ENCODE measurements at places on chromosomes 6 and 20.

DNA sequence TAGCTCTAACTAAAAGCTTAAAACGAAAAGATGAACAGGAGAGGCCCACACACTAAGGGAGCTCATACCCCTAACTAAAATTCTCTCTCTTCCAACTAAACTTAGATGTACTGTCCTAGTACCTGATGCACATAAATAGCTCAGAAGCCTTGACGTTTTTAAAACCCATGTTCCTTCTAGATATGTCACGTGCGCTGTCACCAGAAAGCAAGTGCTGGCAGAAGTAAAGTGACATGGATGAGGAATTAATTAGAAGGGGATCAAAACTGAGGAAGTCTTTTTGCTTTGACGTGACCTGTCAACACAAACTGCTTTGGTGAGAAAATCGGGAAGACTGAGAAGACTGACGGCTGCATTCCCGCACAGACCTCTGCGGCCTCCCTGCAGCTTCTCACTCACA is 142.5 kb downstream of the ZMYND8 start:
- no peak for DNase-seq

GRCh38 chr6:160972111-160972510 is 19.5 kb upstream of the MAP3K4 start:
- DNase-seq, result no peak

GRCh38 chr6:110532431-110532830 is 56.0 kb upstream of the SLC22A16 start:
- DNase-seq, result no peak

DNA sequence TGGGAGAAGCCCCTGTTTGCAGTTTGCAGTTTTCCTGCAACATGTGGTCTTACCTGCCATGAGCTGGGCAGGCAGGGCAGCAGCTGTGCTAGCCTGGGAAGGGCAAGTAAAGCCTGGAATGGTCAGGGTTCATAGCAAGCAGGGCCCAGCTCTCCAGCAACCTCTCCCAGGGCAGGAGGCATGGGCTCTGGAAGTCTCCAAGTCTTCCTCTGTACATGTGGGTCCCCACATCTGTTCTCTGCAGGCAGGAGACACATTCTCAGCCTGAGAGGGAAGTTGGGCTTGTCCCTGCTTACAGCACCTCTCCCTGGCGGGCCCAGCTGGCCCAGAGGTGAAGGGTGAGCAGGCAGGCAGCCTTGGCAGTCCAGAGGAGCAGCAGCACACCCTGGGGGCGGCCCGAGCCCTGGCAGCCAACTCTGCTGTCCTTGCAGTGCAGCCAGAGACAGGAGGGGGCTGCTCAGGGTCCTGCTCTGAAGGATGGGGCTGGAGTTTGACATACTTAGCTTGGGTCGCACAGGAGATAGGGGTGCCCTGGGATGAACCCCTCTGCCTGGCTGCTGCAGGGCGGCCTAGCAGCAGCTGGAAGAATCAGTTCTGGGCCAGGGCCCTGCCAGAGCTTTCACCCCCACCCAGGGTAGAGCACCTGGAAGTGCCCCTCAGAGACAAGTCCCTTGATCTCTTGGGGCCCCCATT is 176.0 kb downstream of the MRPL14 start:
- peak; percentile 58 for DNase-seq

- no peak for DNase-seq
Measured at GRCh38 chr6:35765739-35766138, 10.7 kb upstream of the CLPSL2 start.

DNA sequence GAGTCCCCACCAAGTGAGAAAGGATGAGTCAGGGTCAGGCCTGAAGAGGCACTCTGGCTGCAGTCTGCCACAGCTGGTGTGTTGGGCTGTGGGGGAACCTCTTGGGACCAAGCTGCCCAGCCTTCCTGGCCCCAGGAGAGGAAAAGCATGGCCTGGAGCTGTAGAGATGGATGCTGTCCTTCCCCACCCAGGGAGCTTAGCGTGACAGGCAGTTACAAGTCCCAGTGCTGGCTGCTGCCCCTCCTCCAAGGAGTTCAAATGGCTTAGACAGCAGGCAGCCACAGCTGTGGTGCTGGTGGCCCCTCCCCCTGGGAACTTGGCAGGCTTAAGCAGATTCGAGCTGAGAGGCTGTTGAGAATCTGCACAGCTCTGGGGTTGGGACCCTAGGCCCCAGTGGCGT is 253.2 kb downstream of the PLCB1 start:
- no peak for DNase-seq

- no peak for DNase-seq
Measured at GRCh38 chr6:77492530-77492929, 29.2 kb upstream of the HTR1B start.

DNA sequence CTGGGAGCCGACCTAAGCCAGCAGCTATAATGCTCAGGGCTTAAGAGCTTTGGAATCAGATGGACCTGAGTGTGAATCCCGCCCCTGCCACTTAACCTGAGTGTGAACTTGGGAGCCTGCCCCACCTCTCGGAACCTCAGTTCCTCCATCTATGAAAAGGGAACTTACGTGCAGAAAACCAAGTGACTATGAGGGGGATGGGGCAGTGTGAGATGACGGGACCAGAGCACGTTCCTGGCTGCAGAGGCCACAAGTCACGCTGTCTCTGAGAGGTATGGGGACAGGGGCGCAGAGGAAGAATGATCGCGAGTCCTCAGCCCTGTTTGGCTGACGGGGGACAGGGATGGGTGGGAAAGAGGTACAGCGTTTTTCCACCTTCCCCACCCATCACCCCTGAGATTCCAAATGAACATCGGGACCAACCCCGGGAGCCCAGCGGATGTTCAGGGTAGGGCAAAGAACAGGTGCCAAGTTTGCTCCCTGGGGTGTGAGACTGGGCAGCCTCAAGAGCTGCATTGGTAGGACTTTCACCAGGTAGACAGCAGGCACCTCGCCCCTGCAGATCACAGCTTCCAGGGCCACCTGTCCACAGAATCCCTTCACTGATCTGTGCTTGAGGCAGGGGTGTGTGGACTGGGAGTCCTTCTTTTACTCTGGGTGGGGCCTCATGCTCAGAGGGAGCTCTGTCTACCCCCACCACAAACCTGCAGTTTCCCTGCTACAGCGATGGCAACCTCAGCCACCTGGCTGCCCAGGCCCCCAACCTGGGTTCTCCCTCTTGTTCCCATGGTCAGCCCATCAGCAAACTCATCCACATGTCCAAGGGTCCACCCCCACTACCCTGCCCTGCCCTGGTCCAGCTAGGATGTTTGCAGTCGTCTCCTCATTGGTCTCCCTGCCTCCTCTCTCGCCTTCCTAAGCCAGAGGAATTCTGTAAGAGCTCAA is 85.8 kb downstream of the CEBPB start:
- no peak for DNase-seq

DNA sequence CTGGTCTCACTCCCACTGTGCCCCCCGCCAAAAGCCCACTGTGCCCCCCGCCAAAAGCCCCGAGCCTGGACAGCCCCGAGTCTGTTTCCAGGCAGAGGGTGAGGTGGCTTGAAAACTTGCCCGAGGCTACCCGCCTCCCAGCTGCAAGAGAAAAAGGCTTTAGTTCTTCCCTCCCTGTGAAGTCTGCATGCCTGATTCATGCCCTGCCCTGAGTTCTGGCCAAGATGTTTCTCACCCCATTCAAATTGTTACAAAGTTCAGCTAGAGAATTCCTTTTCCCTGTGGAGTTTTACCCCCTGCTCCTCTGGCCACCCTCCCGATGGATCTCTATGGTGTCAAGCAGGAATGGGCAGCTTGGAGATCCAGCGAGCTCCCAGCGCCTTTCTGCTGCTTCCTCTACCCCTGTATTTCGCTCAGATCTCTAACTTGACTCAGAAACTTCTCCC is 298.8 kb upstream of the MAP3K7 start:
- no peak for DNase-seq

DNA sequence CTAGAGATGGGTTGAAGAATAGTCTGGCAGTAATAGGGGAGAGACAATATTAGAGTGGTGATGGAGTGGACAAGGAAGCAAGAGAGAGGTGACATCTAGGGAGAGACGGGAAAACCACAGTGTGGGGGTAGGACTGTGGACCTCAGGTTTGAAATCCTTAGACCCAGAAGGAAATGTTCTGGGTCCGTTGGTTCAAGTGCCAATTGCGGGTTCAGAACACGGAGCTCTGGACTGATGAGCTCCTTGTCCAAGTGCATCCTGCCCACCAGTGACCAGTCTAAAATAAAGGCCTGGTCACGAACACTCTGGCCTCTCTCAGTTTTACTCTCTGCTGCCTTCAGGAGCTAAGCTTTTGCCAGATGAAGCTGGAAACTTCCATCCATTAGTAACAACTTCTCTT is 174.0 kb downstream of the LINC00237 start:
- DNase-seq, result no peak

DNA sequence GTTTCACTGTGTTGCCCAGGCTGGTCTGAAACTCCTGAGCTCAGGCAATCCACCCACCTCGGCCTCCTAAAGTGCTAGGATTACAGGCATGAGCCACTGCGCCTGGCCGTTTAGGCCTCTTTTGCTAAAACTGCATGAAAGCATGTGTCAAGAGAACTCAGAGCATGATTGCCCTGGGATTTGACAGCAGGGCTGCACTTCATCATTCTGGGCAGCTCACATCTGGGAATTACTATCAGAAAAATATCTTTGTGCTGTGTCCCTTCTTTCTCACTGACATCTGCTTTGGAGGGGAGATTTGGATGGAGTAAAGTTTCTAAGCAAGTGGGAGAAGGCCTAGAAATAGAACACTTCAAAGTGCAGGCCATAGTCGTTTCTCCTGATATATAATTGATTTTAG is 59.6 kb upstream of the EIF2S2 start:
- DNase-seq, result no peak

DNA sequence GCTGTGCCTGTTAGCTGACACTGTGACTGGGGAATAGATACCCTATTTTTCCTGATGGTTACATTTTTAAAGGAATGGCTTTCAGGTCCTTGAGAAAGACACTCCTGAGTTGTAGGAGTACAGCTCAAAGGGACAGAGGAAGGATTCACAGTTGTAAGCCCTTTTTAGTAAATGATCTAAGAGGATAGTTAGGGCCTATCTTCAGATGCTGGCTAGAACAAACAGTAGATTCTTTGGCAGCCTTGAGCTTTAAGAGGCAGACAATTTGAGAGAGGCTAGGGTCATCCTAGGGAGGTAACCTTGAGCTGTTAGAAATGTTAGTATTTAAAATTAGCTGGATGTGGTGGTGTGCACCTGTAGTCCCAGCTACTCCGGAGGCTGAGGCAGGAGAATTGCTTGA is 111.5 kb downstream of the ZFAND3 start:
- no peak for DNase-seq

GRCh38 chr20:39886650-39887190 is 802.3 kb downstream of the MAFB start:
- DNase-seq, result peak; percentile 29

DNA sequence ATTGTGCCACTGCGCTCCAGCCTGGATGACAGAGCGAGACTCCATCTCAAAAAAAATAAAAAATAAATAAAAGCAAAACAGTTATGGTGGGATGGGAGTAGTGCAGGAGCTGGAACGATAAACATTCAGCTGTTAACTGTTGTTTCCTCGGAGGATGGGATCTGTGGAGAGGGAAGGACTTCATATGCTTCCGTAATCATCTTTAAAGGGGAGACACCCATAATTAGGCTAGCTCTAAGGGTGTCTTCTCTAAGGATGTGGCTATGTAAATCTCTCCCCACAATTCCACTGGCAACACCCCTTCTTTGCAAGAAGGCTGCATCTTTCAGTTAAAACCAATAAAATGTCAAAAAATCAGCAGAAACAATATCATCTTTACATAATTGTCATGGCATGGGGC is 42.6 kb upstream of the MTHFD1L start:
- DNase-seq, result no peak

- no peak for DNase-seq
Measured at GRCh38 chr20:23666698-23667097, 22.1 kb downstream of the CST4 start.

- DNase-seq, result no peak
Measured at GRCh38 chr6:24255676-24256075, 102.2 kb downstream of the DCDC2 start.

- no peak for DNase-seq
Measured at GRCh38 chr6:43963877-43964658, 163.2 kb downstream of the MRPL14 start.

DNA sequence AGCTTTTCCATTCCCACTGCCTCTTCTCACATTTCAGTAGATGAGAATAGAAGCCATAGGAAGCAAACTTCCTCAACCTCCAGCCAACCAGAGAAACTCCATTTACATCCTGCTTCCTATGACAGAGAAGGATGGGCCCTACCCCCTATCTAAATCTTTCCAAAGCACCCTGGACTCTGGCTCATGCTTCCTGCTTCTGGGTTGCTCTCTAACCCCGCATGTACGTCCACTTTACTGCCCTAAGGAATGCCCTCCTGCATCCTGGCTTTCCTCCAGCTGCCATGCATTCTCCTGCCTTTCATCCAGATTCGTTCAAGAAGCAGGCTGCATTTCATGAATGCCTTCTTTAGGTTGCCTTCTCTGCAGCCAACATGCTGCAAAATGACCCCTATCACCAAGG is 91.9 kb downstream of the FAM217A start:
- no peak for DNase-seq

DNA sequence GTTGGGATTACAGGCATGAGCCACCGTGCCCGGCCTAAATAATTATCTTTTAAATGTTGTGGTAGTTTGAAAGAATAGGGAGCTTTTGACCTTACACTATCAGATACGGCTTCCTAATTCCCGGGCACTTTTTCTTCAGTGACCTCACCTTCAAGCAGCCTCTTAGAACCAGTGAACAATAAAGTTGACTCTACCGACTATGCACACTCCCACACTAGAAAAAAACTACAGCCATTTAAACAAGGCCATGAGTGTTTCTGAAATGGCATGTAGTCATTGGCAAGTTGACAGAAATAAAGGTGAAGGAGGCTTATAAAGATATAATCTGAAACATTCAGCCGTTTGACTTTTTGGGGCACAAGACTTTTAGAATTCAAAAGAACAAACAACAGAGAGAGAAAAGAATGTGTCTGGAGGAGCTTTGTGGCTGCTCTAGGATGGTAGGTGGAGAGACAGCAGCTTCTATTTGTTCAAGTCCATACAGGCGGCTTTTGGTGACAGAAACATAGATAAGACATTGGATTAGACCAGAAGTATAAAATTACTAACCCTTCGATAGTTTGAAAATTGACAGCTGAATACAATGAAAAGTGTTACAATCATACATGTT is 75.2 kb downstream of the GJA1 start:
- DNase-seq, result no peak

DNA sequence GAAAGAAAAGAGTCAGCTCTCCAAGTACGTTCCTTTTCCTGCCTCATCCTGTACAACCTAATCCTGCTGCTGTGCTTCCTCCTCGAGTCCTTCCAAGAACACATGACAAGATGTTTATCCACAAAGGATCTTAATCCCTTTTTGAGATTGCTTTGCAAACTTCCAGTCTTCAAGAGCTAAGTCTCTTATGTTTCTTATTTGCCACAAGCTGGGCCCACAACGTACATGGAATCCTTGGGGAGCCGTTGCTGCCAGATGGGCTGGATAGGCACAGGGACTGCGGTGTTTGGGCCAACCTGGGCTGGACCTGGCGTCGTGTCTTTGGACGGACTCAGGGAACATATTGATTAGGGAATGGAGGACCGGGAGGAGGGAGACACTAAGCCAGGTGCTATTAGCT is 79.7 kb upstream of the AFDN start:
- DNase-seq, result no peak

- no peak for DNase-seq
Measured at GRCh38 chr6:91196729-91197128, 609.9 kb upstream of the MAP3K7 start.

GRCh38 chr6:43981363-43981990 is 145.8 kb downstream of the MRPL14 start:
- DNase-seq, result no peak

GRCh38 chr6:30326526-30327231 is at the start of gene TRIM39:
TSS of gene TRIM39 (plus strand) at chr6:30326927. CDS start at chr6:30329318, 2,391 bp downstream.
- DNase-seq, result peak; percentile 89

GRCh38 chr6:123333000-123333756 is 303.6 kb downstream of the TRDN start:
- no peak for DNase-seq

GRCh38 chr6:84348801-84349200 is 121.4 kb upstream of the CEP162 start:
- no peak for DNase-seq
